Activated T-helper 9 cell treated with anti-CD3 and anti-CD28 coated beads, Interleukin-2, amount 50 U/mL, for 16 hours (primary cell): ENCODE measurements at places on chromosomes 3 and 15.

DNA sequence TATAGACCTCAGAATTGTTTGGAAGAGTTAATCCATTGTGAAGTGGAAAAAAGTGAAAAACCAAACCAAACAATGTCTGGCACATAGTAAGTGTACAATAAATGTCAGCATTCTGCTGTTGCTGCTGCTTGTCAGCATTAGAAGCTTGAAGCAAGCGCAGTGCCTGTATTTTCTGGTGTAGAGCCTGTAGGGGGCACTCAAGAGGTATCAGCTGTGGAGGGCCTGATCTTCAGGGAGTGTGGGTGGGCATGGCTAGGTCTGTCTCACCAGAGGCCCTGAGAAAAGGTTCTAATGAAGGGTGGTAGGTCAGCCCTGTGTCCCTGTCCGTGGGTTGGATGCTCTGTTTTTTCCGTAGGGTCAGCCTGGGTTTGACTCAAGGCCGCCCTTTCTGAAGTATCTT, 3.6 kb downstream of the ADAMTSL3 start:
- DNase-seq, result no peak

- no peak for DNase-seq
Observed at GRCh38 chr3:157981819-157982218, 124.4 kb downstream of the SHOX2 start.

DNA sequence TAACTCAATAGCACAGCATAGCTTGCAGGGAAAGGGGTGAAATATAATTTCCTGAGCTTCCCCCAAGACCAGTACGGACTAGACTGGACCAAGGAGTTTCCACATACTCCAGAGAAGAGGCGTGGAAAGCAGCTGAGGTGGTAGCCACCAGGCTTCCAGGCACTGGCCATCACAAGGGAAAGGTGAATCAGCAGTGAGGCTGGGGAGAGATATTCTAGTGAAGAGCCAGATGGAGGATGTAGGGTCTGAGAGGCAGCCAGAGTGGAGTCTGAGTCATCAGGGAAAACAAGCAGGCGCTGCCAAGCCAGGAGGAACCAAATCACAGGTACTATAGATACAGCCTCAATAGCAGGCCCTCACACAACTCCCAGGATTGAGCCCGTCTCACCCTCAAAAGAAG, 9.6 kb upstream of the RASA2 start:
- DNase-seq, result no peak

DNA sequence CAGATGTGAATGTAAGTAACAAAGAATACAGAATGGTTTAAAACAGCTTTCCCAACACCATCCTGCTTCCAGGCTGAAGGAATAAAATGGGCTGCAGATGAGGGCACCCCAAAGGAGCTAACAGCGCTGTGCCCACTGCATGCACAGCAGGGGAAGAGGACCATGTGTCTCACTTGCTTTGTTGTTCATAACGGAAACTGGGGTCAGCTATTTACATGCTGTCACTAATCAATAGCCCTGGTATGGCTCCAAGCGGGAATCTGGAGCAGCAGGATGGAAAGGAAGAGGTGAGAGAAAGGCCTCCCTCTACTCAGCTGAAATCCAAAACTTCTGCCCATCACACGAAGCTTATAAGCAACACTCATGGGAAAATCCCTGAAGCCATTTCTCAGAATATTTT, 67.4 kb downstream of the TBC1D2B start:
- DNase-seq, result no peak

DNA sequence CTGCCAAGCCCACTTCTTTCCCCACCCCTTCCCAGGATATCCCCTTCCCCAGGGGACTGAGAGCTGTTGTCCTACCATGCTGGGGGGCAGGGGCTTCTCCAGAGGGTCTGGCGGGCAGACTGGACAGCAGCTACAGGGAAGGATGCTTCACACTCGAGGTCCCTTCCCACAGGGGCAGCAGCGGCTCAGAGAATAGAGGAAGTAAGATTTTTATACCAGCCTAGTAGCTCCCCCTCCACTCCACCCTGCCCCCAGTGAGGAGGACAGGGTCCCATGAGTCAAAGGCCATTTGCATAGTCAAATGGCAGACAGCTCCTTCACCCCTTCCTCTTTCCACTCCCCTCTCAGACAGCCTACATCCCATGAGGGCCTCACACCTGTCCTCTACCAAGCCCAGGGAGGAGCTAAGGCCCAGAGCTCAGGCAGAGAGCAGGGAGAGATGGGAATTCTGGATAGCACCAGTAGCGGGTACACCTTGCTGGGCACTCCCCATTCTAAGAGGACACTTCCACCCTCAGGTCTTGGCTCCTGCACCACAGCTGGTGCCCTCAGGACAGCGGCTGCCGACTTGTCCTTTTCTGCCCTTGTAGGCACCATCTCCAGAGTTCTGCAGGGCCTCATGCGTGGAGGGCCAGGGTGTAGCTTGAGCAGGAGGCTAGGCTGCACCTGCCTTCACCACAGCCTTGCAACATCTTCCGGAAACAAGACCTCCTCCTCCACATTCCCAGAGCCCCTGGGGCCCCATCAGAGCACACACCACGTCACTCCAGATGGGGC, at the start of gene TLR9:
Gene TLR9 (minus strand): TSS at position 194 of the 777 bp plus-strand sequence. CDS start 116 bp downstream, at position 78.
- no peak for DNase-seq

- DNase-seq, result no peak
Observed at GRCh38 chr3:159855599-159856346, 132.9 kb upstream of the IL12A start.

DNA sequence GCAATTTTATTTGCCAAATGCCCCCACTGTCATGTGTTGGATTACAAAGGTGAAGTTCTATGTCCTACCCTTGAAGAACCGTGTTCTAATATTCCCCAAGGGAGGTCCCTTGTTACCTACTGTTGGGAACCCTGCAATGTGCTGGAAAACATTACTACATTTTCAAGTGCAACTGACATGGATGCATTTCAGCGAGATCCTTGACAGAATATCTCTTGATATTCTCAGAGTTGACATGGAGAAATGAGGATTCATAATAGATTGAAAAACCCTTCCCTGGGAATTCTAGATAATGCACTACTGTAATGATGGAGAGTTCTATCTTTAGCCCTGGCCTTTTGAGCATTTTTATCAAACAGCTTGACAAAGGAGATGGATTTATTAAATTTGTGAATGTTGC, 397.4 kb downstream of the FEZF2 start:
- no peak for DNase-seq

- DNase-seq, result no peak
Observed at GRCh38 chr15:38211249-38211648, 41.4 kb upstream of the SPRED1 start.

DNA sequence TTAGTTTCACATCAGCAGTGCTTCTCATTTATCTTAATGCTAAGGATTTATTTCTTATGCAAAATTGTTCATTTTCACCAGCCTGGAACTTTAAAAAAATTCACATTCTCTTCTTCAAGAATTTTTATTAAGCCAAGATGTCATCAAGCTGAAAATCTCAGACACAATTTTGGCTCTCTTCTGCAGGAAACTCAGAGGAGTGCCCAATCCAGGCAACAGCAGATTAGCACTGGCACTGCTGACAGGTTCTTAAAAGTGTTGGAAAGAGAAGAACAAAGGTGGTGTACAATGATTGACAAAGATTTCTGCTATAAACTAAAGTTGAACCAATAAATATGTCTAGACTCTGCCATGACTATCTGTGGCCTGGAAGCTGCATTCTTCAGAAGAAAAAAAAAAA, 479.5 kb downstream of the FHIT start:
- no peak for DNase-seq

DNA sequence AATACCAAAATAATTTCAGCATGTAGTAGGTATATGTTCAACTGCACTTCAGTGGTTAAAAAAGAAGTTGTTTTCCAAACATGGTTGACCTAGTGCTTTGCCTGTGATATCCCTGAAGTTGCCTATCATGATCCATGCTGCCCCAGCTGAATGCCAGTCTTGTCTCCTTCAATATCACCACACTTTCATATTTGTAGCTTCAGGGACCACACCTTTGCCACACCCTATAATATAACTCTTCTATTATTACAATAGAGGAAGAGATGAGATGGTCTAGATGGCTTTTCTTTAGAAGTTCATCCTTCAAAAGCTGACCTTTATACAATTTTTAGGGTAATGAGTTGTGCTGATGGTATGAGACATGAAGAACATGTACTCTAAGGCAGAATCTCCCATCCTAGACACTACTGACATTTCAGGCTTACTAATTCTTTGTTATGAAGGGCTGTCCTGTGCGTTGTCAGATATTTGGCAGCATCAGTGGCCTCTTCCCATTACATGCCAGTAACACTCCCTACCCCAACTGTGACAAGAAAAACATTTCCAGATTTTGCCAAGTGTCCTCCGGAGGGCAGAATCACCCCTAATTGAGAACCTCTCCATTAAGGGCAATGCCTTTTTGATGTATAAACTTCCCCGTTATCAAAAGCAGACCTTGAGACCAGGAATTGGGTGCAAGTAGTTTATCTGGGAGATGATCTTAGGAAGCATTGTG, 76.2 kb upstream of the PLCL2 start:
- no peak for DNase-seq

- no peak for DNase-seq
Observed at GRCh38 chr3:158018462-158018861, 87.8 kb downstream of the SHOX2 start.

GRCh38 chr15:71364117-71364584, 248.9 kb downstream of the THSD4 start:
- DNase-seq, result no peak

DNA sequence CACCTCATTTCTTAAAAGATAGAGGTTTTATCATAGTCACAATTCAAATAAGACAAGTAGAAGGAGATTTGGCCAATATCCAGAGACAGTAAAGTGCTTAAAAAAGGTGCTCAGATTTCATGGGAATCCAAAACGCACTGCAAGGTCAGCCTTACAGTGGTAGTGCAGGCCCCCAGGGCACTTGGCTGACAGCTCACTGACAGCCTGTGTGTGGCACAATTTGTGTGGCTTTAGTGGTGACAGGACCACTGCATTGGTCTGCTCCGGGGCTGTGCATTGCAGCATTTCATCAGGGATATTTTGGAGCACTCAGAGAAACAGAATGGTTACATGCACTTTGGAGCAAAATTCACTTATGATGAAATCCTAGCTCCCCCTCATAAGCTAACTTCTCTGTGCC, 544.3 kb downstream of the NTRK3 start:
- DNase-seq, result no peak

DNA sequence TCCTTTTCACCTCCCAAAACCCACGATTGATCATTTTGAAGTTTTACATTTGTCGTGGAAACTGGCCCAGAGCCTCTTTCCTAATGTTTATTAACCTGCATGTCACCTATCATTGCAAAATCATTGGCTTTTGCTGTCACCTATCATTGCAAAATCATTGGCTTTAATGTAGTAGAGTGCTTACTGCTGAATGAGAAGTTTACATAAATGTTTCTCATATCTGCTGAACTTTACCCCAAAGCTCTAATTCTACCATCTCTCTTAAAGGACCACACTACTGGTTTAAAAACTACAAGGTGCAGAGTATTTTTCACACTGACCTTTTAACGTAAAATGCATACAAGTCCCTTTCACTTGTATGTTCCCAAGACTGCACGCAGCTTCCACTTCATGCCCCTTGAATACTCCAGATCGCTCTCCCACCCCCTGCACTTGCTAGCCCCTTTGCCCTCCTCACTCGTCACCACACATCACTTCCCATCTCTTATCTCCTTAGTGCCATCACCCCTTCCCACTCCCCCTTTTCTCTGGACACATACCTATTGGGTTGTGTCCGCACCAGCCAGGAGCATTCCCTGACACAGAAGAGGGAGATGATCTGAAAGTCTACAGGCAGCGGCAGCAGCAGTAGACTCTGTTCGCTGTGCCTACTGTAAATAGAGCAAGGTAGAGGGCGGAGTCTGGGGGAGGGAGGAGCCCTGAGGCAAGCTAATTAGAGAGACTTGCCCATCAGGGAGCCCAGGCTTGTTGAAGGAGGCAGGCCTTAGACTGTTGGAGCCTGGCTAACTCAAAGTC, 30.2 kb upstream of the ATOSA start:
- DNase-seq, result no peak

GRCh38 chr15:31977812-31978661, 52.3 kb upstream of the CHRNA7 start:
- DNase-seq, result peak; percentile 21

DNA sequence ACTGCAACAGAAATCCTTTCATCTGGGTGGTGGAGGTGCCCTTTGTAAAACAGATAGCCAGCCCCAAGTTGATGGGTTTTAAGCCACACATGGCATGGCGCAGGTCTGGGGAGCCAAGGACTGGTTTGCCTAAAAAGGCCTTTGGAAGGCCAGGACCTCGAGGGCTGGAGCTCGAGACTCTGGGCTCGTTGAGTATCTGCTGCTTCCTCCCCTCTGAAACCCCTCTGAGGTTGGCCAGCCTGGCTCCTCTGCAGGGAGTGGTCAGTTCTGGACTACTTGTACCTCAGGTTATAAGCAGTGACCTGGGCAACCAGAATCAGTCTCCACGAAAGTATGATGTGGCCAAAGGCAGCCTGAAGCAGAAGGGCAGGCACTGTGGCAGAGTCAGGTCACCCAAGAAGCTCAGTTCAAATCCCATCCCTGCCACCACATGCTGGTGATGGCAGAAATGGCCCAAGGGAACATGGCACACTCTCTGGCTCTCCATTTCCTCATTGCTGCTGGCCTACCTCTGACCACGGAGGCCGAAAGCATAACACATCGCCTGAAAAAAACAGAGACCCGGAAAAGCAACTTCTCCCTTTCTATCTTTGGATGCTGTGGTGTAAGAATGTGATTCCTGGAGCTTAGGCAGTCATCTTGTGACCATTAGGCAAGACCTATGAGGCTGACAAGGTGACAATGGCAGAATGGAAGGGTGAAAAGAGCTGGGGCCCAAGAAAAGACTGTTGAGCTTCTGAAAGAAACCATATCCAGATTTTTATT, 51.2 kb downstream of the WNT7A start:
- DNase-seq, result no peak

GRCh38 chr15:57649138-57649537, 57.4 kb upstream of the POLR2M start:
- no peak for DNase-seq

GRCh38 chr15:79209690-79210089, 72.8 kb upstream of the ANKRD34C start:
- DNase-seq, result no peak

- DNase-seq, result no peak
Observed at GRCh38 chr3:170387950-170388349, 30.4 kb downstream of the SKIL start.

DNA sequence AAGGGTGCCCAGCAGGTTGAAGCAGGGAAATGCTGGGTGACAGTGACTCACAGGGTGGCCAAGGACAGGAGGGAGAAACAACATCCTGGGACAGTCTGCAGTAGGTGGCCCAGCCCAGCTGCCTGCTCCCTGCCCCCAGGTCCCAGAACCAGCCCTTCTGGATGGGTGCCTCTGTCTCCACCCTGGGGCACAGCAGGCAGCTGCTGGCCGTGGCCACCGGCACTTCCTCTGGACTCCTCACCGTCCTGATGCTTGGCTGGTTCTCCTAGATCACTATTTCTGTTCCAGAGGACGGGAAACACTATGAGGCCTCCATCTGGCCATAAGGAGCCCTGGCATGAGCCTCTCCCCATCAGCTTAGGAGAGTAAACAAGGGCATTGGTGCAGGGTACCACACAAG, 258.9 kb downstream of the XXYLT1 start:
- DNase-seq, result no peak

- no peak for DNase-seq
Observed at GRCh38 chr3:131702146-131702545, 199.4 kb upstream of the MRPL3 start.
